ENCODE measurements at places on chromosomes 1 and 21.
A peak's percentile ranks its signal among the peaks of the same experiment; 100 is the strongest.

GRCh38 chr1:91487469-91487868 lies 13.2 kb upstream of the CDC7 start:
- no peak for DNase-seq

GRCh38 chr21:42614811-42615351 lies 38.5 kb upstream of the PDE9A start:
- no peak for DNase-seq

DNA sequence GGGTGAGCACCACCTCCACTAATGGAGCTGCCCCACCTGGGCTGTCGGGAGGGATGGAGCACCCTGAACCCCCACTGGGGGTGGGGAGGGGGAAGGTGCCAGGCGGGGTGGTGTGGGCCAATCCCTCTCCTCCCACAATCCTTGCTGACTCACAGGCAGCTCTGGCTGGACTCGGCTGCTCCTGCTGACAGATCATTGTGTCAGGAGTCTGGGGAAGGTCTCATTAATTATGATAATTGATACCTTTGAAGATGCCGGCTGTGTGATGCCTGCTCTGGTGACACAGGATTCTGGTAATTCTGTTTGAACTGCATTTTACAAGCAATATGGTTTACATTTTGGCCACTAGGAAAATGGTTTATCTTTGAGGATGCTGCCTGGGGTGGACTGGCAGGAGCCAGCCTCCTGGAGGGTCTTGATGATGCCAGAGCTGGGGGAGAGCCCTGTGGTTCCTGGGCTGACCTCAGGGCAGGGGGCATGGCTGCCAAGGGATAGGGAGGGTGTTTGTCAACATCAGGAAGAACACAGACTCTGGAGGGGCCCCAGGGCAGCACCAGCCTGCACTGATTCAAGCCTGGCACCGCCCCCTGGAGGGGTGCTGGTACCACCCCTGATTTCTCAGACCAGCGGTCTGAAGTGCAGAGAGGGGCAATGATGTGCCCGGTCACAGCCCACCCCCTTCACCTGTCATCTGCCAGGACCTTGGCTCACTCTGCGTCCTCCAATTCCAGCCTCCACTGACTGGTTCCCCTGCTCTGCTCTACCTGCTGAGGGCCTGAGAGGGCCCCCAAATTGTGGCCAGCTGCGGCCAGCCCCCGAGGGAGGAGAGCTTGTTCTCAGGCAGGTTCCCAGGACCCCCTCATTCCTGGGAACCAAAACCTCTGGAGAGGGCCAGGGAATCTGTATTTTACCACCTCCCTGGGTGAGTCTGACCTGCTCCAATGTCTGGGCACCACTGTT lies 338.8 kb downstream of the MATN1 start:
- DNase-seq = peak; percentile 48

GRCh38 chr1:24085007-24085406 lies 26.9 kb downstream of the MYOM3 start:
- no peak for DNase-seq

DNA sequence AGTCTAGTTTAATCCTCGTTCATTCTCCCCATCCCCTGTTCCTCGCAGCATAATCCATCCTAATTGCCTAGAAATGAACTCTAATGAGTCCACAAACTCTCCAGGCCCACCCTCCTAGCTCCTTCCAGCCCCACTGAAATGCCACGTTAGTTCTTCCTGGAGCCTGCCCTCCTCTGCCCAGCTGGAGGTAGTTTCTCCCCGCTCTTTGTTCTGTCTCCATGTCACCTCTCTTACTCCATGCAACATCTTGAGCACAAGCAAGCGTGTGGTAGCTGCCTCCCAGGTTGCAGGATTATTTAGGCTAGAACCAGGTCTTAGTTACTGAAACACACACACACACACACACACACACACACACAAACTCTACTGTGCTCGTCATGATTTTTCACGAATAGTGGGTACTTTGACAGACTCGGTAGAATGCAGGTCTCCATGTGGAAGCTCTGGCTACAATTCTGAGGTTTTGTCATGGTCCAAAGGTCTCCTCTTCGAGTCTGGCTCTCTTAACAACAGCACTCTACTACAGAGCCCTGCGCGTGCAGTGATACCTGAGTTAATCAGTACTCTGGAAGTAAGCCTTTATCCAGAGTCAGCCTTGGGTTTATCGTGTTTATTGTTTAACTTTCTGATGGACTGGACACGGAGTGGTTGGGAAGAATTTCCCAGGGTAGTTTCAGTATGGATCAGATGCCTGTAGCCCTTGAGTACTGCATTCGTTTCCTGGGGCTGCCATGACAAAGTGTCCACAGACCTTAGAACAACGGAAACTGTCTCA lies 27.5 kb downstream of the HUNK start:
- no peak for DNase-seq

DNA sequence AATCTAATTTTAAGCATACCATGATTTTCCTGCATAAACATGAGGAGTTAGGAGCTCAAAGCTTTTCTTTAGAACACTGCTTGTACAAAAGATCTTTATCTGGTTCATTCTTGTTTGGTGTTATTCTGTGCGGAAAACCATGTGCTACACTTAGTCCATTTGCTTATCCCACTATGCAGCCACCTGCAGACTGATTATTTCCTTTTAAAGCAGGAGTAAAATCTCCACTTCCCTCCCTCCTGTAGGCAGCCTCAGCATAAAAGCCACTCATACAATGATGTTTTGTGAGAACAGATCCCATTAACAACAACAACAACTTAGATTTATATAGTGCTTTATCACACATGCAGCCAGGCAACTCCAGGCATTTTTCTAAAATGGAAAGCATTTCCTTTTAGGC lies 355.3 kb upstream of the NEGR1 start:
- DNase-seq = no peak

DNA sequence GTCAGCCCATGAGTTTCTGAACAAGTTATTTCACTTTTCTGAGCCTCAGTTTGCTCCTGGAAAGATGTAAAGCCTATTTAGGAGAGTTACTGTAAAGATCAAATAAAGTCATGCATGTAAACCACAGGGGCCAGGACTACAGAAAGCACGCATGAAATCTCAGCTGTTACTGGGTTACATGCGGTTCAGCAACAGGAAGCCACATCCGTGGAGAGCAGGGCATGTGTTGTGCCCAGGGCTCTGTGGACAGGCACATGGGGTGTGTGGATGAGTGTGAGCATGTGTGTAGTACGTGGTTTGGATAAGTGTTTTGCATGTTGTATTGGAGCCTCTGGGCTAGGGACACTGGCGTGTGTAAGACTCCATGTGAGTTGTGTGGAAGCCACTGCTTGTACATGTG lies 2.2 kb upstream of the EPHA2 start:
- no peak for DNase-seq

GRCh38 chr1:224759681-224760091 lies 143.6 kb downstream of the CNIH3 start:
- no peak for DNase-seq

DNA sequence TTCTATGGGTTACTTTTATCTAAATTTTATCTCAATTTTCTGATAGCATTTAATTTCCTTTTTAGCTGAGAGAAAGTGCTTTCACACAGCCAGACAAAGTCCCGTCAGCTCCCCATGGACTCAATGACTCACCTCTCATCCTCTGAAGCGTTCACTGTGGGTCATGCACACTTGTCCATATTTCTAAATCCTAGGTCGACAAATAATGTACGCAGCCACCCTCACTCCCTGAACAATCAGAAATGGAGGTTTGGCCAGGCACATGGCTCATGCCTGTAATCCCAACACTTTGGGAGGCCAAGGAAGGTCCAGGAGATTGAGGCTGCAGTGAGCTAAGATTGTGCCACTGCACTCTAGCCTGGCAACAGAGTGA lies 42.4 kb upstream of the COA6 start:
- DNase-seq = no peak

GRCh38 chr1:47137925-47138615 lies 829 bp downstream of the CYP4A22 start:
- no peak for DNase-seq

DNA sequence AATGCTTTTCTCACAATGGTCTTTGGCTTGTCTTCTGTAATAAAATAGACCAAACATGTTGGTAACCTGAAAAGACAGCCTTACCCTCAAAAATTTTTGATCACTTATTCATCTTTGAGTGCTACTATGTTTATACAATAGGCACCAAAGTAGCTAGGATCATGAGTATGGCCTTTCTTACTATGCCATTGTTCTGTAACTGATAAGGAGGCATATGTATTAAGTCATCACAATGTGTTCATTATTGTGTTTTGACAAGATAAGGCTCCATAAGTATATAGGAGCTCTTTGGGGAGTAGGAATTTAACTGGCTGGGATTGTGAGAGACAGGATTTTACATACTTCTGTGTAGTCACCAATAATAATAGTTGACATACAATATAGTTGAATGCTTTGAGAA lies 675 bp downstream of the TMCO2 start:
- DNase-seq = no peak

DNA sequence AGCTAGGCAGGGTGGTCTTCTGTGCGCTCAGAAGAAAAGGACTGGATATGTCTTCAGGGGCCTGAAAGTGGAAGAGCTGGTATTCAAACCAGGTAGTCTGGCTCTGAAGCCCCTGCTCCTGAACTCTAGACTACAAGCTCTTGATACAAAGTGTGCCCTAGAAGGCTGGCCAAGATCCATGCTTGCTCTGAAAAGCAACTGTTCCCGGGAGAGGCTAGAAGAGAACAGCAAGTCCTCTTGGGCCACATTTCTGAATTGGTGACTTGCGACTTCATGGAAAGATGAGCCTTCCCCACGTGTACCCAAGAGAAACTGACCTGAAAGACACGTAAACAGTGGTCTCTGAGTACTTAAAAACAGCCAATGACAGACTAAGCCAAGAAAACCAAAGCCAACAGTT lies 123.3 kb upstream of the GRIK3 start:
- no peak for DNase-seq

Measured in fibroblast of skin of right quadriceps (primary cell).